ENCODE measurements at places on chromosomes 5 and 9.

DNA sequence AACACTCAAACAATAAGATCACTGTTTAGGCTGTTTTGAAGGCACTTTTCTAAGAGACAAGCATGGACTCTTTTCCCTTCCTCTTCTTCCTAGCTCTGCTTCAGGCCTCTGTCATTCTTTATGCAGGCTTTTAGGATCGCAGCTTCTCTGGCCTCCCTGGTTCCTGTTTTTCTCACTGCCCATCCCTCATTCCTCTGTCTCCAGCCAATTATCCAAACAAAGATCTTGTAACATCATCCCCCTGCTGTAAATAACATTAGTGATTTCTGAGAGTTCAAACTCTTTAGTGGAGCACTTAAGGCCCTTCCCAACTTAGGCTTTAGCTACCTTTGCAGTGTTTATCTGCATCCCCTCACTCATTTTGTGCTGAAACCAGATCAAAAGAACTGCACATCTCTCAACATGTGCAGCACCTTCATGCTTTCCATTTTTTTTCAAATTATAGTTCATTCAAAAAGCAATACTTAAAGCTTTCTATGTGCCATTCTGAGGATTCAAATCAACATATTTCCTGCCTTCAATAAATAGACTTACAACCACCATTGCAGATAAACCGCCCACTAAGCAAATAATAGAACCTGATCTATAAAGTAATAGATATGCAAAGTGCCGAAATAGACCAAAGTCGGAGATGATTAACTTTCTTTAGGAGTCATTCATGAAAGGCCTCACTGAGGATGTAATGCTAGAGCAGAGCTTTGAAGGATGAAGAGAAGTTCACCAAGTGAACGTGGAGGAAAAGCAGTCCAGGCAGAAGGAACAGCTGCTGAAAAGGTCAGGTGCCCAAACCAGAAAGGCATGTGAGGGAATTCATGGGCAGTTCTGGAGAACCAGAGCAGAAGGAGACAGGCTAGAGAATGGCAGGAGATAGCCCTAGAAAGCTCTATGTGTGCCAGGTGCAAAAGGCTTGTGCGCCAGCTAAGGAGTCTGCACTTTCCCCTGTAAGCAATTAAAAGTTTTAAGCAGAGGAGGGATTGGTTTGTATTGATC, 95.8 kb upstream of the ZNF366 start:
- DNase-seq = no peak

DNA sequence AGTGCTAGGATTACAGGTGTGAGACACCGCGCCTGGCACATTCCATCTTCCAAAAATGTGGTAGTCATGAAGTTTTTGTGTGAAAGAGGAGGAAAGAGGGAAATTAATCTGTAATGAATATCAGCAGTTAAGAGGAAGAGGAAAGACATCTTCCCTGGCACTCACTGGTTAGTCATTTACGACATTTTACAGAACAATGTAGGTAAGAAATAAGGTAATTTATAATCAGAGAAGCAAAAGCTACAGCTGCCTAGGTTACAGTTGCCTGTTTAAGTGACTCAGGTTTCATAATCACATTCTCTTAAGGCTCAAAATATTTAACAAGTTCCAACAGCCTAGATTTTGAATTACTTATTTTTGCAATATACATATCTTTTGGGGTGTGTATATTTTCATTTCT, 26.9 kb downstream of the CNOT6 start:
- no peak for DNase-seq

- DNase-seq = no peak
These were observed 9.3 kb downstream of the PDLIM4 start for GRCh38 chr5:132266836-132267160.

- no peak for DNase-seq
These were observed 20.8 kb upstream of the COL15A1 start for GRCh38 chr9:98922721-98923435.

GRCh38 chr5:43019291-43019613, 20.9 kb downstream of the ANXA2R start:
- no peak for DNase-seq

- no peak for DNase-seq
These were observed 449.6 kb downstream of the SLCO4C1 start for GRCh38 chr5:101846496-101846895.
